SJSA1 (cell line): ENCODE measurements at places on chromosomes 6 and 20. TPM values are rescaled to one million over a fixed set of nuclear protein-coding genes. Genes with fewer than 3 reads are reported as not detected.

DNA sequence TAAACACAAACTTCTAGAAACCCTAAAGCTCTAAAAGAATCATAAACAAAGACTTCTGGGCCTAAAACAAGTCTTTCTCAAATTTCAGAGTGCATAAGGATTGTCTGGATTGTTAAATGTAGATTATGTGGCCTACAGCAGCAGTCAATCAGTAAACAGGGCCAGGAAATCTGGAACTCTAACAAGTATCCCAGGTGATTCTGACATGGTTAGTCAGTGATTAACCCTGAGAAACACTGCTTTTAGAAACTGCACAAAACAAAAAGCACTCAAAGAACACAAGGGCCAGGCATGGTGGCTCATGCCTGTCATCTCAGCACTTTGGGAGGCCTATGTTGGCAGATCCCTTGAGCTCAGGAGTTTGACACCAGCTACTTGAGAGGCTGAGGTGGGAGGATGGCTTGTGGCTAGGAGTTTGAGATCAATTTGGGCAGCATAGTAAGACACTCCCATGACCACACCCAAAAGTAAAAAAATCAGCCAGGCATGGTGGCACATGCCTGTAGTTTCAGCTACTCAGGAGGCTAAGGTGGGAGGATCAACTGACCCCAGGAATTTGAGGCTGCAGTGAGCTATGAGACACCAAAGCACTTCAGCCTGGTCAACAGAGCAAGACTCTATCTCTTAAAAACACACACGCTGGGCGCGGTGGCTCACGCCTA, 5.9 kb downstream of the MED20 start:
- H3K36me3 ChIP-seq, result peaks cover 58% of the 10 kb centered on the region
- H3K27me3 ChIP-seq, result no peaks in the 10 kb centered on the region
- H3K4me3 ChIP-seq, result no peak overlapping the region
- H3K4me1 ChIP-seq, result peaks cover 22% of the 10 kb centered on the region

DNA sequence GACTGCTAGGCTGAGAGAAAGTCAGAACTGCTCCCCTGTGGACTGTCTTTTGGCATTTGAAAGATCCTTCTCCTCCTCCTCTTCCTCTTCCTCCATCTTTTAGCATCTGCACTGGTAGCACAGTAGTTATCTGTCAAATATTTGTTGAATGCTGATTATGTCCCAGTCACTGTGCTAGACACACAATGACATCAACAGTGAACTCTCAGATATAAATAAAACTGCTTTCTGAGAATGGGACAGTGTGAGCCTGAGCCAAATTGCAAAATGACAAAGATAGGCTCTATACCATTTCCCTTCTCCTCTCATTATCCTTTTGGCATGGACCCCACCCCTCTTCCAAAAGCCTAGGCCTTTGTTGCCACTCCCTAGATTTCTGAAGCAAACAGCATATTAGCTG, 27.9 kb upstream of the LRRC1 start:
- no peak for DNase-seq
- H3K27me3 ChIP-seq, result no peaks in the 10 kb centered on the region
- no peak overlapping the region for H3K4me3 ChIP-seq
- no peaks in the 10 kb centered on the region for H3K36me3 ChIP-seq
- H3K27ac ChIP-seq, result no peak overlapping the region

- no peaks in the 10 kb centered on the region for H3K27me3 ChIP-seq
- peaks cover 5% of the 10 kb centered on the region for H3K36me3 ChIP-seq
- peaks cover 10% of the 10 kb centered on the region; the same call in 1 of the 2 replicates for H3K4me1 ChIP-seq
Measured at GRCh38 chr20:11891776-11892545, 25.7 kb upstream of the BTBD3 start.

DNA sequence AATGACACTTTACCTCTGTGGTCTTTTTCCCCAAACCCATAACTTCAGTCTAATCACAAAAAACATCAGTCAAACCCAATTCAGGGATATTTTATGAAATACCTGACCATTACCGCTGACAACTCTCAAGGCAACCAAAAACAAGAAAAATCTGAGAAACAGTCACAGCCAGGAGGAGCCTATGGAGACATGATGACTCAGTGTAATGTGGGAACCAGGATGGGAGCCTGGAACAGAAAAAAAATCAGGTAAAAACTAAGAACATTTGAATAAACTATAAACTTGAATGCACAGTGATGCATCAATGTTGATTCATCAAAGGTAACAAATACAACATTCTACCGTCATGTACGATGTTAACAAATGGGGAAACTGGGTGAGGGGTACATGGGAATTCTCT, 84.1 kb upstream of the TSHZ2 start:
- no peaks in the 10 kb centered on the region for H3K36me3 ChIP-seq
- no peak for DNase-seq
- H3K4me1 ChIP-seq, result no peaks in the 10 kb centered on the region

GRCh38 chr6:89186762-89187161, 30.4 kb downstream of the GABRR1 start:
- H3K4me3 ChIP-seq, result no peak overlapping the region
- no peaks in the 10 kb centered on the region for H3K4me1 ChIP-seq
- peaks cover 3% of the 10 kb centered on the region; the same call in 1 of the 2 replicates for H3K27me3 ChIP-seq
- DNase-seq, result no peak
- no peak overlapping the region for H3K27ac ChIP-seq

DNA sequence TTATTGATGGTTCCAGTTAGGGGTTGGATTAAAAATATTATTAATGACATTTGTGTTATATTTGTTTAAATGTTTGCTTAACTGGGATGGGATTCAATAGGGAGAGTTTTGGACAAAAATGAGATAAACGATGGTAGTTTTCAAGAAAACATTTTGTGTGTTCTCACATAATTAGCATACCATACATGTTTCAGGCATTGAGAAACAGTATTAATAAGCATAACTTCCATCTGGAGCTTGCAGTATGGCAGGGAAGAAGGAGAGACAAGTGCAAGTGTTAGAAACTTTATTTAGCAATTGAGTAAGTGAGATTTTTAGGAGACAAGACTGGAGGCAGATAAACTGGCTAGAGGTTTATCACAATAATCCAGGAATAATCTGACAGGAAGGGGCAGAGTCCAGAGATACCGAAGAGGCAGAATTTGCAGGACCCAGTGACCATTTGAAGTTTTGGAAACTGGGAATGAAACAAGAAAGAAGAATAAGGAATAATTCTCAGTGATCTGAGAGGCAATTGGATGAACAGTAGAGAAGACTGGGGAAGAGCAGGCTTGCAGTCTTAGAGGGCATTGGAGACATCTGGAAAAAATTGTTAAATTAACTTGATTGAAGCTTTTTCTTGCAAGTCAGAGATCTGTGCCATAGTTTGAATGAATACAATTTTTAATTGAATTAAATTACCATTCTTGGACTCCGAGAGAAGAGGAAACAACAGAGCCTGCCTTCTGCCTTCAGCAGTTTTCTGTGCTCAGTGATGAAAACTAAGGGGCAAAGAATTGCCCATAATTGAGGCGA, 73.0 kb upstream of the PTCHD4 start:
- H3K36me3 ChIP-seq, result no peaks in the 10 kb centered on the region
- H3K4me1 ChIP-seq, result peaks cover 5% of the 10 kb centered on the region; the same call in 1 of the 2 replicates
- no peak for DNase-seq
- H3K27me3 ChIP-seq, result no peaks in the 10 kb centered on the region
- H3K27ac ChIP-seq, result no peak overlapping the region

DNA sequence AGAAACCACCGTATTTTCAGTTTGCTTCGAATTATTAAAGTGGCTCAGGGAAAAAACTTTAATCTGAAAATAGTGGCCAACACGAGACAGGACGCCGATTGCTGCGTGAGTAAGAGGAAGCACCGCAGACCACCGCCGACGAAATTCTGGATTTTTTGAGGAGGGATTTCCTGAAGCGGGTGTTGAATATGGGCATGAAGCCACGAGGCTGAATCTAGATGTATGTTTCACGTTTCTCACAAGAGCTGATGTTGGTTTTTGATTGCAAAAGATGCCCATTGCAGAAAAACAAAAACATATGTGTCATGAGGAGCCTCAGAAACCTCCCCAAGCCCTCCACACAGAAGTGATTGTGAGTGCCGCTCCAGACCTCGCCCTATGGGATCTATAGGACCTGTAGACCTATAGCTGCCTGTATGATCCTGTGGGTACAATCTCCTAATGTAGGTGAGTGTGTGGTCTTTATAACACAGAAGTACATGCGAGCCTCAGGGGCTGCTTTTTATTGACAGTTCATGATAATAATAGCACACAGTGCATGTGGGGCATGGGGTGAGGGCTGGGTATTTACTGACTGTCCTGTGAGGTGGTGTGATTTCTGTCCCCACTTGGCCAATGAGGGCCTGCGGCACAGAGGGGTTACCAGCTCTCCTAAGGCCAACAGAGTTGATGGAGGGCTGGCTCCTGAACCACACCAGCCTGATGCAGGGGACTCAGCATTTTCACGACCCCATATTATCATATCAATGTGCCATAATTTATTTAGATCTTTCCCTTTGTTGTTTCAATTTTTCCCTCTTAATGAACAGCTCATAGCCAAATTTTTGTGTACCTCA, 243.9 kb downstream of the DLL1 start:
- no peak overlapping the region for H3K4me3 ChIP-seq
- no peak for DNase-seq
- H3K27ac ChIP-seq, result no peak overlapping the region

GRCh38 chr6:170212956-170213636, 77.8 kb downstream of the DLL1 start:
- H3K27ac ChIP-seq, result no peak overlapping the region
- no peaks in the 10 kb centered on the region for H3K4me1 ChIP-seq
- no peaks in the 10 kb centered on the region for H3K27me3 ChIP-seq
- peak; percentile 25 for DNase-seq
- no peak overlapping the region for H3K4me3 ChIP-seq

DNA sequence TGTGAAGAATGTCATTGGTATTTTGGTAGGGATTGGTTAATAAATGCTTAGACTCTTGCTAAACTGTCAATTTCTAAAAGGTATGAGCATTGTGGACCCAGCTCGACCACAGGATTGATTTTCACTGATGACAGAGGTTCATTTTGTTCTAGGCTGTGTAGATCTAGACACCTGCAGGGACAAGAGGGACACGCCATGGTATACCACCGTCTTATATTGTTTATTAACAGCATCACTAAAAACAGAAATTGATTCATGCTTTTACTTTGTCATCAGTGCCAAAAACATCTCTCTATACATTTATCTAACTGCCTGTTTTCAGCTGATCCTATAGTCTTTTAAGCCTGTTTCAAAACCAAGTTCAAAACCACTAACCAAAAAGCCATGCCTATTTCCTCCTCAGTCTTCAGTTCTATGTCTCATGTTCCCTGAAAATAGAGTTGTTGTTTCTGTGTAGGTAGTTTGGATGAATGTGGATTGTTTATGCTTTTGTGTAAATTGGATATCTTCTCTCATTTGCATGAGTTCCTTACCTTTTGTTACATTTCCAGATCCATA, 109.8 kb downstream of the JAG1 start:
- H3K4me1 ChIP-seq, result peaks cover 39% of the 10 kb centered on the region
- no peak for DNase-seq
- H3K4me3 ChIP-seq, result no peak overlapping the region
- no peaks in the 10 kb centered on the region for H3K27me3 ChIP-seq

- no peaks in the 10 kb centered on the region for H3K4me1 ChIP-seq
- H3K27ac ChIP-seq, result no peak overlapping the region
Measured at GRCh38 chr6:15945593-15946159, 183.2 kb upstream of the MYLIP start.

GRCh38 chr6:16758163-16758975, 2.9 kb downstream of the ATXN1 start:
- H3K4me1 ChIP-seq, result peaks cover 26% of the 10 kb centered on the region
- DNase-seq, result no peak
- H3K36me3 ChIP-seq, result peaks cover 9% of the 10 kb centered on the region
- H3K4me3 ChIP-seq, result peak overlapping the region; percentile 86; the same call in 1 of the 2 replicates
- H3K27ac ChIP-seq, result 0 out of 2 replicates have a peak overlapping the region, but pooled peaks have one; percentile 89

- H3K27ac ChIP-seq, result no peak overlapping the region
- no peak overlapping the region for H3K4me3 ChIP-seq
- peaks cover 40% of the 10 kb centered on the region for H3K4me1 ChIP-seq
- H3K36me3 ChIP-seq, result 0 out of 2 replicates have a peak, but pooled peaks cover 4% of the 10 kb centered on the region
Measured at GRCh38 chr6:166624275-166624674, 2.8 kb downstream of the RPS6KA2 start.

DNA sequence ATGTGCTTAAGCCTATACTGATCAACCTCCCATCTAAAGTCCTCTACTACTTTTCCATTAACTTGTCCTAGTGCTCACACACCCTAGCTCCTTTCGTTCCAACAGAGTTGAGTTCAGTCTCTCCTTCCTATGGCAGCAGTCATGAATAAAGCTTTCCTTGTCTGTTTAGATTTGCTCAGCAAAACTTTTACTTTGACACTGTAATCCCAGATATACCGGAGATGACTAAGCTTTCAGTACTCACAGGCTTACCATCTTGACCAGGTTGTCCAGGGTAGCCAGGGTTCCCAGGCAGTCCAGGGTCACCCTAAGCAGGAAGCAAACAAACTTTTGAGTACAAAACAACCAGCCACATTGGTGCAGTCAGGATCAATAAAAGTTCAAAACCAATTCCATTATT, 90.7 kb downstream of the COL21A1 start:
- H3K27ac ChIP-seq, result no peak overlapping the region
- DNase-seq, result no peak
- H3K4me3 ChIP-seq, result no peak overlapping the region
- H3K36me3 ChIP-seq, result no peaks in the 10 kb centered on the region
- H3K4me1 ChIP-seq, result no peaks in the 10 kb centered on the region

- no peak overlapping the region for H3K27ac ChIP-seq
- H3K4me1 ChIP-seq, result no peaks in the 10 kb centered on the region
- no peak for DNase-seq
- H3K27me3 ChIP-seq, result no peaks in the 10 kb centered on the region
- H3K36me3 ChIP-seq, result peaks cover 3% of the 10 kb centered on the region
- H3K4me3 ChIP-seq, result no peak overlapping the region
Measured at GRCh38 chr6:11714798-11715285, 63.8 kb downstream of the ADTRP start.

DNA sequence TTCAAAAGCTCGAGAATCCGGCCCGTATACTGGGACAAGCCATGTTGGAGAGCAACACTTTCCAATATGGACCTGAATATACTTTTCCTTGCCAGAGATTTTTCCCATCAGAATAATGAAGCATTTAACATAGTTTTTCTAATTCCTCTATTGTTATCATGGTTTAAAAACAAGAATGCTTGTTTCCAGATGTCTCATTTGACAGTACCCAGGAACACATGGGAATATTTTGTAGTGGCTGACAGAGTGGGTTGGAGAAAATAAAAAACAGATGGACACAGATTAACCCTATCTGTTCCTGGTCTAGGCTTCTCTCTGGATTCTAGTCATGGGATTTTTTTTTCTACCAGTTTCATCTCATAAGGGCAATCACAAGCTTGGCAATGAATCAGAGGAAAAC, 164.8 kb upstream of the CEP162 start:
- no peaks in the 10 kb centered on the region for H3K27me3 ChIP-seq
- peaks cover 14% of the 10 kb centered on the region for H3K4me1 ChIP-seq
- no peak overlapping the region for H3K4me3 ChIP-seq
- no peak overlapping the region for H3K27ac ChIP-seq
- no peaks in the 10 kb centered on the region for H3K36me3 ChIP-seq

- no peak overlapping the region for H3K4me3 ChIP-seq
- no peaks in the 10 kb centered on the region for H3K4me1 ChIP-seq
- no peak for DNase-seq
- H3K27ac ChIP-seq, result no peak overlapping the region
- no peaks in the 10 kb centered on the region for H3K36me3 ChIP-seq
Measured at GRCh38 chr6:80316686-80317231, 210.3 kb downstream of the BCKDHB start.

The LSM2 gene
- total RNA-seq, result 72.6 and 89.4 TPM in 2 replicates

The CENPQ gene
- 22.2 and 22.3 TPM in 2 replicates for total RNA-seq

The TSPO2 gene
- not detected in 2 replicates for total RNA-seq

The BEND6 gene
- total RNA-seq, result 7.0 and 11.9 TPM in 2 replicates

The BAG2 gene
- 22.7 and 32.8 TPM in 2 replicates for total RNA-seq

The TUBE1 gene
- 14.4 and 18.6 TPM in 2 replicates for total RNA-seq

The ADGB gene
- total RNA-seq, result not detected in 2 replicates
